ENCODE measurements at places on chromosomes 12 and 14. TPM values are rescaled to one million over a fixed set of nuclear protein-coding genes. Genes with fewer than 3 reads are reported as not detected.

Gene PPP2R3C
- 36.5 TPM for total RNA-seq

GRCh38 chr14:99415496-99416281 is 65.0 kb downstream of the SETD3 start:
- DNase-seq: peak; percentile 80

DNA sequence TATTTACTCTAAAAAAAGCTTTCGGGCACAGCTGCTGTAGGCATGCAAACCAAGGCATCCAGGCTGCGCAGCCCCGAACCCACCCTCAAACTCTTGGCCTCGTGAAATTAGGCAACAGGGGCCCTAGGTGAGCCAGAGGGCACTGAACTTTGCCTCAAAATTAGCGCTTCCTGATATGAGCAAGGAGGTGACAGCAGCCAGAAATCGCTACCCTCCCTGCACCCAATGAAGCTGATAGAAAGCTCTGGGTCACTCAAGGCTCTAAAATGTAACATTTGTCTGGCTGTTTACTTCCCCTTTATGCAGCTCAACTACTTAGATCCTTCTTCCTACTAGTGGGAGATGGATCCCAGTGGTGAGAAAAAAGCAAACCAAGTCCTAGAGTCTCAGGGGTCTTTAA is 61.8 kb downstream of the PITPNM2 start:
- DNase-seq: no peak

- no peak for DNase-seq
Measured at GRCh38 chr12:122481861-122482260, 18.9 kb downstream of the ZCCHC8 start.

DNA sequence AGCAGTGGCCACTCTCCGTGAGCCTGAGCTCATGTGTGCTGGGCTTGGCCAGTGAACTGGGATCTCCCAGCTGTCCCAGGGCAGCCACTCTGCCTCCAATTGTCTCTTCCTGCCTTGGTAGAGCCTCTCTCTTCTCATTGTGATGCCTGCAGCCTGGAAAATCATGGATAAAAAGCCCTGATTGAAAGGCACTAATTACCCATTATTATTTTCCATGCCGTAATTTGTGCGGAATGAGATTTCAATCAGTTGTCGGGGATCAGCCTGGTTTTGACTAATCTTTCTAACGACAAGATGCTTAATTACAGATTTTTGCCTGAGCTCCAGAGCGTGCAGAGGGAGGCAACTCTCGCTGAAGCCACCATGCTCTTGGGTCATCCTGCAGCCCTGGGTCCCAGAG is 52.7 kb downstream of the ESRRB start:
- no peak for DNase-seq

Gene DLK1
- total RNA-seq: not detected
